SK-N-SH (cell line): ENCODE measurements at places on chromosomes 11 and 22.

- DNase-seq = peak; percentile 89
- peak overlapping the region; percentile 10; the same call in 1 of the 2 replicates for H3K27ac ChIP-seq
- H3K4me1 ChIP-seq = peaks cover 67% of the 10 kb centered on the region
- H3K36me3 ChIP-seq = no peaks in the 10 kb centered on the region
Measured at GRCh38 chr11:68659158-68659921, 25.0 kb upstream of the GAL start.

DNA sequence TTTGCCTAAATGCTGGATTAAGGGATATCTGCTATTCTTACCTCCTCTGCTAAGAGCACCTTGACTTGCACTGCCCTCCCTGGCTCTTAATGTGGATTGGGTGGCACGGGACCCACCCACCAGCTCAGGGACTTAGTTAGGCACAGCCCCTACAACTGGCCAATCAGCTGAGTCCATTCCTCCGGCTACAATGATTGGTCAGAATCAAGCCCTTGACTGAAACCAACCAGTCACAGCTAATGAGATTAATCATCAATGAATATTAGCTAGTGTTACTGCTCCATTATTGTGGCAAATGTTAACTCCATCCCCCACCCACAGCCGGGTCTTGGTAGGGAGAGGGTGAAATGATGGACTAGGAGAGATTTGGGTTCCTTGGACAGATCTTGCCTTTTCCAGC is 328.0 kb downstream of the MN1 start:
- H3K27ac ChIP-seq = no peak overlapping the region
- H3K36me3 ChIP-seq = no peaks in the 10 kb centered on the region
- no peaks in the 10 kb centered on the region; the same call in 1 of the 2 replicates for H3K4me1 ChIP-seq
- no peak overlapping the region for H3K4me3 ChIP-seq

DNA sequence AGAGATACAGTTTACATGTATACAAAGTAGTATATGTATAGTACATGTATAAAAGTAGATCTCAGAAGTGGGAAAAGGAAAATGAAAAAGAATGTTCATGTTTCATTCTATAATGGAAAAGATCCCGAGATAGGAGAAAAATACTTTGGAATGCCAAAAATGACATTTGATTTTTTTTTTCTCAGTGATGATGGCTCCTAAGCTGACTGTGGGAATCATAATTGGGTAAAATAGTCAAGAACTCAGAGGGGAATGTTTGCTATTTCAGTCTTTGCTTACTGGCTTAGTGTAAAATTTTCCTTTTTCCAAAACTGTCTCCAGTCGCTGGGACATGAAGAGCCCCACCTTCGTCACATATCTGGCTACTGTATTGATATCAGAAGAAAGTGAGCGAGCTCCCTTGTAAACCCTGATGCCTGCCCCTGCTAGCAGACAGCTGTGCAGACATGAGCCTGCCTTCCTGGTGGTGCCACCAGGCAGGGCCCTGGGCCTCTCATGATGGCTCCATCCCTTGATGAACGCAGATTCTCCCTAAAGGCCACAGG is 944.6 kb downstream of the NTM start:
- no peak overlapping the region for H3K4me3 ChIP-seq
- peaks cover 6% of the 10 kb centered on the region; the same call in 1 of the 2 replicates for H3K4me1 ChIP-seq
- no peak for DNase-seq
- H3K27ac ChIP-seq = no peak overlapping the region
- no peaks in the 10 kb centered on the region for H3K36me3 ChIP-seq

- peak overlapping the region; percentile 49; the same call in 1 of the 2 replicates for H3K27ac ChIP-seq
- peak overlapping the region; percentile 84 for H3K4me3 ChIP-seq
- DNase-seq = no peak
- H3K36me3 ChIP-seq = no peaks in the 10 kb centered on the region
Measured at GRCh38 chr22:37052386-37053309, 1.1 kb downstream of the KCTD17 start.

DNA sequence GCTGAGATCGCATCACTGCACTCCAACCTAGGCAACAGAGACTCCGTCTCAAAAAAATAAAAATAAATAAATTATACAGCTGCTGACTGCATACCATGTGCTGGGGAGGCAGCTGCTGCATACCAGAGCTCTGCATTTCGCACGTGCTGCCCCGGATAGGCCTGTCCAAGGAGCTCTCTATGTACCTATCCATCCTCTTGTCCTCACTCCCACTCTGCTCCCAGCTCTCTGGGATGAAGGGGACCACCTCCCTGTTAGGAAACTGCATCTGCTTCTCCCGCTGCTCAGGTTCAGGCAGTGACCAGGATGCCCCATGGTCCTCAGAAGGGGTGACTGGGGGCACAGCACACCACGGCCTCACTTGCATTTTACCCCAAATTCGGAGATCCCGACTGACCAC is 302.3 kb downstream of the BRD1 start:
- no peak overlapping the region for H3K27ac ChIP-seq
- H3K4me1 ChIP-seq = no peaks in the 10 kb centered on the region
- H3K4me3 ChIP-seq = no peak overlapping the region
- H3K36me3 ChIP-seq = no peaks in the 10 kb centered on the region
- H3K27me3 ChIP-seq = no peaks in the 10 kb centered on the region
- DNase-seq = no peak

- H3K4me1 ChIP-seq = peaks cover 18% of the 10 kb centered on the region; the same call in 1 of the 2 replicates
- H3K36me3 ChIP-seq = peaks cover 16% of the 10 kb centered on the region
- peak overlapping the region; percentile 76 for H3K4me3 ChIP-seq
- H3K27ac ChIP-seq = peak overlapping the region; percentile 82
- no peaks in the 10 kb centered on the region for H3K27me3 ChIP-seq
Measured at GRCh38 chr22:39518996-39519680, 1.2 kb upstream of the ATF4 start.
